Breast epithelium (tissue), 4 donors: ENCODE measurements at places on chromosomes 4 and X.

DNA sequence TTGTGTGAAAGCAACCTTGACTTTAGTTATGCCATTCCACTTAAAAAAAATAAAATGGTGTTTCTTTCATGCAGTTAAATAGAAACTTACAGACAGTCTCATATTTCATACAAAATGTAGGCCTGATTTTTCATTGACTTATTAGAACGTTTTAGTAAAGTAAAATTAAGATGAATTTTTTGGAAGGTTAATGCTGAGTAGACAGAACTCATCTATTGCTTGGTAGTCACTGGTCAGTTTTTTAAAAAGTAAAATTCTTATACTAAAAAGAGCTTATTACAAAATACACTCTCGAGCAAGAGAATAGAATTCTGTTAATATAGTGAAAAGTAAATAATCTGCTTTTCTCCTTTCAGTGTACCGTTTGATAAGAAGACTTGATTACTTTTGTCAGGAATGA is 21.4 kb upstream of the MOB1B start:
- H3K4me3 ChIP-seq, result no peak overlapping the region
- H3K27me3 ChIP-seq, result no peaks in the 10 kb centered on the region
- H3K36me3 ChIP-seq, result no peaks in the 10 kb centered on the region
- no peak overlapping the region for H3K27ac ChIP-seq

DNA sequence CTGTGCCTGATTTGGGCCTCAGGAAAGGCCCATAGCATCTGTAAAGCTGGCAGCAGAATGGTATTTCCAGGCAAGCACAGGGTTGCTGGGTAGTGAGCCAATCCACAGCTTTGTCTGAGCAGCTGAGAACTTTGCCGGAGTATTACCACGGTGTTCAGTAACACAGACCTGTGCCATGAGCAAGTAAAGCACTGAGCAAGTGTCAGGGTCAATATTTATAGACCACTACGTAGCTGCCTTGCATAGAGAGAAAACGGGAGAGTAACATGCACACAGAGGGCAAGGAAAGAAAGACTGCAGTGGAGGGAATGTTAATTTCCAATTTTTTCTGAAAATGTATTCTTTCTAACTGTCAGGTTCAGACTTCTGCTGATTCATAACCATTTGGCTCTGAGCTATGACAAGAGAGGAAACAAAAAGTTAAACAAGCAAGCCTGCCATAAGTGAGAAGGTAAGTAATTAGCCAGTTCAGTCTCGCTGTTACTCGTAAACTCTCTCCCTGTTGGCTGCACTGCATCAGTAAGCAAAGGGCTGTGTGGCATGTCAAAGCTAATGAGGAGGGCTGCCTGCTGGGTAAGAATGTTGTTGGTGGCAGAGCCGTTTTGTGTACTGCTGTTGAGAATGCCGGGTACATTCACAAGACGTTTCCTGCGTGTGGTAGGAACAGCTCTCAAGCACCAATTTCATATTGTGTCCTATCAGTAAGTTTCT is 238.1 kb downstream of the BMPR1B start:
- H3K27ac ChIP-seq, result no peak overlapping the region
- DNase-seq, result no peak
- no peak overlapping the region for H3K4me3 ChIP-seq
- no peaks in the 10 kb centered on the region for H3K36me3 ChIP-seq
- H3K4me1 ChIP-seq, result no peaks in the 10 kb centered on the region

DNA sequence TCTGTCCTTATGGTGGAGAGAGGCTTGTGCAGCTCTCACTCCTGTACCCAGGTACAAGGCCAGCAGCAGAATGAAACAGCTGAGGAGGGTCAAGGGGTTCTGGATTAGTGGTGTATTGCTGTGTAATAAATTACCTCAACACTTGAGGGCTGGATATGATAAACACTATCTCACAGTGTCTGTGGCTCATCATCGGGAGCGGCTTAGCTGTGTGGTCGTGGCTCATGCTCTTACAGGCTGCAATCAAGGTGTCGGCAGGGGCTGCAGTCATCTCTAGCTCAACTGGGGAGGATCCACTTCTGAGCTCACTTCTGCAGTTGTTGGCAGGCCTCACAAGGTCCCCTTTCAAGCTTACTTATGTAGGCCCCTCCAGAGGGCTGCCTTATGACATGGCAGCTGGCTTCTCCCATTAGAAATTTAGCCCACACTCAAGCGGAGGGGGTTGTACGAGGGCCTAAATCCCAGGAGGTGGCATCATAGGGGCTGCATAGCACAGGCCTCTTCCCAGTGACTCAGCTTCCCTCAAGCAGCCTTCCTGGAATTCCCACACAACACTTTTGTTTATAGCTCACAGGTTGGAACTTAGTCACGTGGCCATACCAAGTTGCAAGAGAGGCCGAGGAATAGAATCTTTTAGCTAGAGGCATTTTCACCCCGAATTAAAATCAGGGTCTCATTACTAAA is 148.2 kb upstream of the RPS6KA3 start:
- no peaks in the 10 kb centered on the region for H3K36me3 ChIP-seq
- no peak overlapping the region for H3K4me3 ChIP-seq
- peaks cover 41% of the 10 kb centered on the region for H3K27me3 ChIP-seq
- H3K27ac ChIP-seq, result no peak overlapping the region

DNA sequence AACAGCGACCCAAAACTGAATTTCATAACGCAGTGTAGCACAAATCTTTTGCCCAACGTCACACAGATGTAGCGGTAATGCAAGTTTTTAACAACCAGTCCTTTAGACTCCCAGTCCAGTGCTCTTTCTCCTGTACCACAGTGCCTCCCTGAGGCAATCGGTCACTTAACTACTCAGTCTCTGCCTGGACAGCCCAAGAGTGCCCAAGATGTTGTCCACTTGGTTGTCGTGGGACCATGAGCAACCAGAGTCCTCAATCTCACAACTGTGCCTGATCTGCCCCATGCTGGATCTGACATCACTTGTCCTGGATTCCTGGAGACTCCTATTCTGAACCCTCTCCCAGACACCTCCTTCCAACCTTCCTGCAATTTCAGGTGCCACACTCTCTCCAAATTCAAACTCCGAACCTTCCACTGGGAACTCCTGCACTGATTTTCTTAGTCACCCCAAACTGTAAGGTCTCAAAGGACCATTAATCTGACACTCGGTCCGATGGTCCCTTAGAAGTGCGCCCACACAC is 702 bp downstream of the MMGT1 start:
- no peaks in the 10 kb centered on the region for H3K36me3 ChIP-seq
- H3K27ac ChIP-seq, result peak overlapping the region; percentile 88
- H3K27me3 ChIP-seq, result peaks cover 5% of the 10 kb centered on the region
- no peaks in the 10 kb centered on the region for H3K4me1 ChIP-seq

- H3K4me3 ChIP-seq, result no peak overlapping the region
- no peaks in the 10 kb centered on the region for H3K36me3 ChIP-seq
- H3K27me3 ChIP-seq, result peaks cover 7% of the 10 kb centered on the region
- no peaks in the 10 kb centered on the region for H3K4me1 ChIP-seq
- no peak overlapping the region for H3K27ac ChIP-seq
Observed at GRCh38 chrX:10103023-10103422, 53.8 kb upstream of the CLCN4 start.

- no peak overlapping the region for H3K4me3 ChIP-seq
- no peaks in the 10 kb centered on the region for H3K36me3 ChIP-seq
- H3K27ac ChIP-seq, result no peak overlapping the region
- no peak for DNase-seq
- H3K27me3 ChIP-seq, result no peaks in the 10 kb centered on the region
Observed at GRCh38 chr4:113404167-113404571, 354.7 kb downstream of the ANK2 start.
